Motor neuron (in vitro differentiated cells): ENCODE measurements at places on chromosomes 5 and 9.

- ATAC-seq, result no peak
These were observed 219.3 kb downstream of the CAAP1 start for GRCh38 chr9:26673261-26673660.

- ATAC-seq, result no peak
These were observed 445.4 kb upstream of the RGMB start for GRCh38 chr5:98328015-98328414.

DNA sequence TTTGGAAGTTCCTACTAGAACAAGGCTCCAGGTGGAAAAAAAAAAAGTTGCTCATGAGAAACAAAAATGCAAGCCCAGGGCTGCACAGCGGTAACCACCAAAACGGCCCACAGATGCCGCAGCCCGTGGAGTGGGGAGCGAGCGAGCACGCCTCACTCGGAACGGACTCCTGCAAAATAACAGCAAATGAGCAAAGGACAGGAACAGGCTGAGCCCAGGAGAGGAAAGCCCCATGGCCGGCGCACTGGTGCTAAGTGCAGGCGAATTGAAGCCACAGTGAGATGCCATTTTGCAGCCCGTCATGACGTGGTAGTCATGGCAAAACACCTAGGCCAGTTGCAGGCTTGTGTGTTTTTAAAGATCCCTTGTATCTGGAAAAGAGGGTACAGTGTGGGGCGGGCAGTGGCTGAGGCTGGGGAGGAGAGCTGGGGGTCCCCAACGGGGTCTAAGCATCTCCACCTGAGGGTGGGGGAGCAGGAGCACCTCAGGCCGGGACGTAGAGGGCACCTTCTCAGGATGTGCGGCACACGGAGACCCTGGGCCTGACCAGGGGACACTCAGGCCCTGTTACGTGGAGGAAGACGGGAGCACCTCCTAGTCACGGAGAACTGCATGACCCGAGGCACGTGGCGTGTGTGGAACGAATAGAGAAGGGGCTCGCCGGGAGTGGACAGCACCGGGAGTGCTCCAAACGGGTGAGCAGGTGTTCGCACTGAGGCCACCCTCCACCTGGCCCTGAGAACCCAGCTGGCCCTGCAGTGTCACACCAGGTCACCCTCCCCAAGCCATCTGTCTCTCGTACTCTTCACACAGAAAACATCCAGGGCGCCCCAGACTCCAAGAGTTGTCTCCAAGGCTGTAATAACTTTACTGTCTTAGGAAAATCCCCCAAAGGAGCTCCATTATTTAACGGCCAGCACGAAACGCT lies 10.7 kb downstream of the GRM6 start:
- ATAC-seq, result no peak

DNA sequence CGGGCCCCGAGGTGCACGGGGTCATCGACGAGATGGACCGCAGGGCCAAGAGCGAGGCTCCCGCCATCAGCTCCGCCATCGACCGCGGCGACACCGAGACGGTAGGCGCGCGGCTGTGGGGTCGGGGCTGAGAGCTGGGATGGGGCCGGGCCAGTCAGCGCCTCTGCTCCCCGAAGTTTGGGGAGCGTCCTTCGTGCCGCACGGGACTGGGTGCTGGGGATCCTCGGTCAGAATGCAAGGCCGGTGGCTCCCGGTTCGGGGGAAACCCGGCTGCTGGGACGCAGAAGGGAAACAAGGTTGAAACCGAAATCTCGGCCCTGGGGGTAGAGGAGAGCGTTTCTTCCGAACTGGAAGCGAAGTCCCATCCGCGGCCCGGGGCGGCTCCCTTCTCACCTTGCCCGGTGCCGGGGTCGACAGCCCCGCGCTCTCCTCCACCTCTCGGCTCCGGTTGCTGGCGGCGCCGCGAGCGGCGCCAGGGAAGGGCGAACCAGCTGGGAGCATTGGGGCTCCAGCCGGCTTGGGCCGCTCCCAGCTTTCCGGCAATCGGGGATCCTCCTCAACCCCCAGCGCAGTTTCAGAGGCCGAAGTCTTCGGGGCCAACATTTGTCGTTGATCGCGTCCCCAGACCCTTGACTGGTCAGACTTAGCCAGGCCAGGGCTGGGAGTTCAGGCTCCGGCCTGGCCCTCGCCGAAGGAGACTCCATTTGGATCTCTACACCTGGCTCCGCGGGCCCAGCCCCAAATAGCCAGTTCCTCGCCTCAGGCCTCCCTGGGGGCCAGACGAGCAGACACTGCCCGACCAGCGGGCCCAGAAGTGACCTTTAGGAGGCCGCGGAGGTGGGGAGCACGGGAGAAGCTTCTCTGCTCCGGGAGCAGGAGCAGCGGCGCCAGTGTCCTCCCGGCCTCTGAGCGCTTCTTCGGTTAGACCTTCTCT lies 1.1 kb downstream of the LHX2 start:
- ATAC-seq, result no peak

- ATAC-seq, result no peak
These were observed 45.0 kb downstream of the SLC6A7 start for GRCh38 chr5:150234576-150235499.

DNA sequence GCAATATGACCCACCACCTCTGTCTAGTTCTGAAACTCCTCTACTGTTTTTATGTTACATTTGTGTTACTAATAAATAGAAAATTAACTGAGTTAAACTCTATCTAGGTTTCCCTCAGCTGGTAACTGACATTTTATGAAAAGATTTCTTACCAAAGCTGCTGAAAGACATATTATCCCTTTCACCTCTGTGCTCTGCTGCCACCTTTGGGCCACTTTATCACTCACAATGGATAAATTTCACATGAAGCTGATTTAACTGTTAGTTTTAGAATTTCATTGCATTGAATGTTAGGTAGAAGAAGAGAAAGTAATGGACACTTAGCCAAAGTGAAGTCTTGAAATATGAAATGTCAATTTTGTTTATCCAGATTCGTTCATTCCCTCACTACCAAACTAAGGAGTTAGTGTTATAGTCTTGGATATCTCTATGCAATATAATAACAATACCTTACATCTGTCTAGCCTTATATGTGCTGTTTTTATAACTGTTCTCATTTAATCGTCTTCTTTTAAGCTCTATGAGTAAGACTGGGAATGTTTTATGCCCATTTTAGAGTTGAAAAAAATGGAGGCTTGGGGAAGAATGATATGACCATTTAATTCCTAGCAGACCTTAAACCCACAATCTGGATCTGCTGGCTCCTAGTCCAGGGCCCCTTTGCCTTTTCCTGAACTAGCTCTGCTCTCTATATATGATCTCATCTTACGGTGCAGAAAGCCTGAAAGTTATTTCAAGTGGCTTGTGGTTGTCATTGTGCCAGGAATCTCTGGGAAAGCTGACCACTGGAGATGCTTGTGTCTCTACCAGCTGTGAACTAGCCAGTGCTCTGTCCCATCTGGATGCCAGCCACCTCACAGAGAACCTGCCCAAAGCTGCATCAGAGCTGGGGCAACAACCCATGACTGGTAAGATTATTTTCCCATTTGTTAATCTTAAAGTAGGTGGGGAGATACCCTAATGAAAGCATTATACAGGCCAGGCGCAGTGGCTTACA lies 97.1 kb downstream of the GOLPH3 start:
- ATAC-seq, result peak; percentile 52
